ENCODE measurements at places on chromosomes 7 and 10. TPM values are rescaled to one million over a fixed set of nuclear protein-coding genes. Genes with fewer than 3 reads are reported as not detected.

DNA sequence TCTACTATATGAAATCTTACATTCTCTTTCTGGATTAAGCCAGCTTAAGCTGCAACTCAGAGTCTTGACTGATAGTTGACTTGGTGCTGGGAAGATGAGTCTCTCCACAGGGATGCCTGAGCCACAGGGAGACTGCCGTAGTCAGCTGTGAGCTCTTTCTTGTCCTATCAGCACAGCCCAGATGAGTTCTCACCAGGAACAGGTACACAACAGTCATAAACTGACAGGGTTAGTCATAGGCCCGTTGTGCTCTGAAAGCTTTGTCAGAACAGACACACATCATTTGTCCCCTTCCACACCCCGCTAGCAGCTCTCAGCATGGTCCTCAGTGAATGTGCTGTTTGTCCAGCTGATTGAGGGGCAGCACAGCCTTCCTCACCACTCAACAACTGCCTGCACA lies 221.6 kb downstream of the RPS24 start:
- H3K36me3 ChIP-seq = no peaks in the 10 kb centered on the region
- peaks cover 24% of the 10 kb centered on the region for H3K4me1 ChIP-seq
- peaks cover 3% of the 10 kb centered on the region for H3K27me3 ChIP-seq
- no peak for DNase-seq

INHBA gene
- total RNA-seq = not detected

DNA sequence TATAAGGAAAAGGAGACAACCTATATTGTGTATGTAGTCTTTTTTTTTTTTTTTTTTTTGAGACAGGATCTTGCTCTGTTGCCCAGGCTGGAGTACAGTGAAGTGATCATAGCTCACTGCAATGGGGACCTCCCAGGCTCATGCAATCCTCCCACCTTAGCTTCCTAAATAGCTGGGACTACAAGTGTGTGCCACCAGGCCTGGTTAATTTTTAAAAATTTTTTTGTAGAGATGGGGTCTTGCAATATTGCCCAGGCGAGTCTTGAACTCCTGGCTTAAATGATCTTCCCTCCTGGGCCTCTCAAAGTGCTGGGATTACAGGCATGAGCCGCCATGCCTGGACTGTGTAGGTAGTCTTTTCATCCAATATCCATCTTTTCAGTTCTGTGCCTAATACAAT lies 78.7 kb upstream of the ARHGAP21 start:
- no peak for DNase-seq
- no peak overlapping the region for H3K4me3 ChIP-seq
- H3K27me3 ChIP-seq = no peaks in the 10 kb centered on the region
- no peaks in the 10 kb centered on the region for H3K36me3 ChIP-seq
- H3K4me1 ChIP-seq = no peaks in the 10 kb centered on the region

GRCh38 chr7:150954986-150955518 lies 23.1 kb downstream of the KCNH2 start:
- no peak overlapping the region for H3K4me3 ChIP-seq
- H3K27ac ChIP-seq = no peak overlapping the region
- H3K4me1 ChIP-seq = no peaks in the 10 kb centered on the region
- no peak for DNase-seq
- H3K27me3 ChIP-seq = peaks cover 37% of the 10 kb centered on the region

DNA sequence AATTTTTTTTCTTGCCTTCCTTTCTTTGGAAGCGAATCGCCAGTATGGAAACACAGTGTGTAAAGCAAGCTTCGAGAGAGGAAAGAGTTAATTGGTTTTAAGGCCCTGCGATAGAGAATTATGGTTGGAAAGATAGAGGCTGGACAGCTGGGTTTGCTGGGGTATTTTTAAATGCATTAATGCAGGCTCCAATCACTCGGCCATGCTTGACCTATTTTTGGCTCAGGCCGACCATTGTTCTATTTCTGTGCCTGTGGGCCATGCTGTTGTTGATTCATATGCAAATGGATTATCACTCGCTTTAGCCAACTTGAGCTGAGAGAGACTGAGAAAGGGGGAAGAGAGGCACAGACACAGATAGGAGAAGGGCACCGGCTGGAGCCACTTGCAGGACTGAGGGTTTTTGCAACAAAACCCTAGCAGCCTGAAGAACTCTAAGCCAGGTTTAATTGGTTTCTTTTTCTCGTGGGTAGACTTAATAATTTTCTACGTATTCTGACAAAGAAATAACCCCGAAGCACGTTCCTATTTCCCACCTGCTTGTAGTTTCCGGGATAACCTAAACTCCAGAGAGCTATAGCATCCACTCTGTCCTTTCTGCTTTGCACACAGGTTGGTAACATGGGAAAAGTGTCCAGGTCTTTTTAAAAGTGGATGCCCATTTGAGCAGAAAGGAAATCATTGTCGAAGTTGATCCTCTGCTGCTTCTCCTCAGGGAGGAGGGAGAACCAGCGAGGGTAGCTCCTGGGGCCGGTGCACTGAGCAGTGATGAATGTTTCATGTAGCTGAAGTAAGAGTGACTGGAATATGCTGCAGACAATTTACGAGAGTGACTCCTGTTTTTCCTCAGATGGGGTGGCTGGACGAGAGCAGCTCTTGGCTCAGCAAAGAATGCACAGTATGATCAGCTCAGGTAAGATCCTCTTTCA lies at the start of gene HDAC9:
Gene HDAC9 (plus strand): TSS at position 338 of the 929 bp plus-strand sequence. CDS start 554 bp downstream, at position 892.
- no peaks in the 10 kb centered on the region for H3K36me3 ChIP-seq
- H3K4me1 ChIP-seq = no peaks in the 10 kb centered on the region
- no peak within 1 kb of the TSS for H3K4me3 ChIP-seq
- H3K27ac ChIP-seq = no peak within 1 kb of the TSS
- DNase-seq = no peak
